Fibroblast of skin of right quadriceps (primary cell): ENCODE measurements at places on chromosomes 3 and 15.
A peak's percentile ranks its signal among the peaks of the same experiment; 100 is the strongest.

- no peak for DNase-seq
Observed at GRCh38 chr3:100756441-100756840, 47.1 kb downstream of the TFG start.

GRCh38 chr3:65245133-65246063 lies 557.6 kb upstream of the ADAMTS9 start:
- peak; percentile 27 for DNase-seq

DNA sequence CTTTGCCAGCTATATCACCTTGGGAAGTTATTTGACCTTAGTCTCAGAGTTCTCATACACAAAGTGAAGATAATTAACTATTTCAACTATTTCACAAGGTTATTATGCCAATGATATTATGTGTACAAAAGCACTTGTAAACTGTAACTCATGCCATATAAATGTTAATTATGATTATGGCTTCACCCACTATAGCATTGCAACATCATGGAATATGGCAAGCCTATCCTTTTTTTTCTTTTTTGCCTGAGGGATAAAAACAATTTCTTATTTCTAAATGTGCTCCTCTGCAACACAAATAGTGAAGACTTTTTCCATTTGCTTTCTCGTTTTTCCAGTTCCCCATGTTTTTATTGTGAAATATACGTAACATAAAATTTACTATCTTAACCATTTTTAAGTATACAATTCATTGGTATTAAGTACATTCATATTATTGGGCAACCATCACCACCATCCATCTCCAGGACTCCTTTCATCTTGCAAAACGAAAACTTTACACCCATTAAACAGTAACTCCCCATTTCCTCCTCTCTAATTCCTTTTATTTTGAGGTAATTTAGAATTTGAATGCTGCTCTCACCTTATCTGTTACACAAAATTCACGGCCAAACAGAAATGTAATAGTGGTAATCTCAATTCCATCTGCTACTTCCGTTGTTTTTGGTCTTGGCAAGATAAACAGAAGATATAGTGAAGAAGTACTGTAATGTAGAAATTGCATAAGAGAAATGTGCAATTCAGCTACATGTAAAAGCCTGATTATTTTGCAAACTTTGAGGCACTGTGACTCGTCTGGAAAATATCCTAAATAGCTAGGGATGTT lies 46.3 kb downstream of the NANOGP8 start:
- DNase-seq: peak; percentile 82

- no peak for DNase-seq
Observed at GRCh38 chr15:61032600-61033286, 196.4 kb downstream of the RORA start.

DNA sequence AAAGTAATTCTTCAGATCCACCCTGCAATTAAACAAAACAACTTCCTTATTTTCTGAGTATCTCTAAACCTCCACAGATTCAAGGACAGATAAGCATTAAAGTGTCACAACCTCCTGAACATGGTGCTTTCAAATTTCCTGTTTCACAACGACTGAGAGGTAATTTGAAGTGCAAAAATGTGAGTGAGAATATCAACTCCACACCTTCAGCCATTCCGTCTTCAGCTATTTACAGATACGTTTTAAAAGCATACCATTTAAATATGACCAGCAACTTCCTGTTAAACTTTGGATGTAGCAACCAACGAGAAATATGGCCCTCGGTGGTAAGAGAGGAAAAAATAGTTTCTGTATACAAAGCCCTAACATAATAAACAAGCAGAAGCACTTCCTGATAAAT lies 32.1 kb upstream of the PCSK6 start:
- DNase-seq: no peak

GRCh38 chr3:184663756-184664155 lies 48.1 kb downstream of the MAGEF1 start:
- DNase-seq: peak; percentile 89

GRCh38 chr3:100695696-100696095 lies 13.6 kb upstream of the TFG start:
- DNase-seq: no peak

GRCh38 chr3:150763841-150764483 lies 993 bp upstream of the SIAH2 start:
- DNase-seq: no peak

DNA sequence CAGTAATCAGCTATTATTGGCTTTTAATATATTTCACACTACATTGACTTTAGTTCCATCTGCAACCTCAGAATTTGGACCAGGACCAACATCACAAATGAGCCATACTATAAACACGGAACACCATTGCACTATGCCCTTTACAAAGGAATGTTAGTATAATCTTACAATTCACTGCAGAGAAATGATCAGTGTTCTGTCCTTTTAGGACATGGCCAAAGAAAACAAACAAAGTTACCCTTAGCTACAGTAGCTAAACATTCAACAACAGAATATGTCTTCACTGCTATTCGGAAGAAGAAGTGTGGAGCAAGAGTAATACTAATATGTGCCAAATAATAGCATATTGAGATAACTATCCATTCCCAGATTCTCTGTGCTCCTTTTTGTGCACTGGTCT lies 90.4 kb downstream of the NAALADL2 start:
- peak; percentile 80 for DNase-seq

DNA sequence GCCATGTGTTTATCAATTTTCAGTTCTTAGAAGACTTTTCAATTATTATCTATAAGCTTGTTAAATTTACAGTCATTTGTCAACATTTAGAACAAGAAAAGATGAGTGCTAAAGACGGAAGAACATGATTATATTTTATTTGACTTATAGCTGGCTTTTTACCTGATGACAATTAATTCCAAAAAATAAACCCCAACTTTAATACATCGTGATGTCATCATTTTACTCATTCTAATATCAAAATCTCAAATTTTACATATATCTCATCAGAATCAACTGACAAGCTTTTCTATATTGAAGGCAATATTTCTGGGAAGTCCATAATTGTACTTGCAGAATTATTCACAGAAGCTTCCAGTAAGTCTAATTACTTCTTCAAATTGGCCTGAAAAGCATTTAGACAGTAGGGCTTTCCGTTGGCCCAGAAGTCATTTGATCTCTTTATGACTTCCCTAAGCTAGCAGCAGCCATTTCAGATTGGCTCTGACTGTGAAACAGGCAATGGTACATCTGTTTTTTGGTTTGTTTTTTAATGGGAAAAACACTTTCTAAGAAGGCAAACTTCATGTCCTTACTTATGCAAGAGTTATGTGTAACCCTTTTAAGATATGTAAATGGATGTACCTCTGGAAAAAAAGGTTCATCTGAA lies 234.7 kb upstream of the PLSCR5 start:
- DNase-seq: no peak

DNA sequence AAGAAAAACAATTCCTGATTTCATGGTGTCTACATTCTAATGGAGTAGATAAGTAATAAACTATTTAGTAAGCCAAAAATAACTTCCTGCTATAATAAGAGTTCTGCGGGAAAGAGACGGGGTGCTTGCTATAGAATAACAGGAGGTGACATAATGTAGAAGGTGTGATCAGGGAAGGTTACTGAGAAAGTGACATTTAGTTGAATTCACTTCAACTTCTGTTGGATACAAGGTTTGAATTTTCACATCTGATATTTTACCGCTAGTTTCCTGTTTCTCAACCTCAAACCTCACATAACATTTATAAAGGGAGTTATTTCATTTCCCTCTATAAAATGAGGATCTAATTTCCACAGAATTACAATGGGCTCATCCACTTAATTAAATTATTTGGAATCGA lies 102.3 kb upstream of the GBE1 start:
- DNase-seq: no peak

GRCh38 chr3:192819001-192819569 lies 91.7 kb upstream of the FGF12 start:
- peak; percentile 77 for DNase-seq

GRCh38 chr3:14216257-14217048 lies 37.8 kb downstream of the LSM3 start:
- peak; percentile 78 for DNase-seq

GRCh38 chr3:27354588-27355203 lies 14.5 kb downstream of the NEK10 start:
- DNase-seq: no peak

GRCh38 chr3:67288466-67289106 lies 290.5 kb downstream of the KBTBD8 start:
- no peak for DNase-seq

- no peak for DNase-seq
Observed at GRCh38 chr3:88528494-88528893, 378.7 kb downstream of the C3orf38 start.

- no peak for DNase-seq
Observed at GRCh38 chr3:26631390-26631738, 8.8 kb downstream of the LRRC3B start.

- DNase-seq: peak; percentile 75
Observed at GRCh38 chr3:9316881-9317361, 45.9 kb upstream of the THUMPD3 start.

GRCh38 chr3:33915796-33916546 lies 117.5 kb downstream of the PDCD6IP start:
- DNase-seq: peak; percentile 24

GRCh38 chr3:58333206-58334012 lies 717 bp downstream of the PXK start:
- DNase-seq: no peak

- DNase-seq: peak; percentile 82
Observed at GRCh38 chr3:111303760-111304159, 232.1 kb downstream of the NECTIN3 start.

DNA sequence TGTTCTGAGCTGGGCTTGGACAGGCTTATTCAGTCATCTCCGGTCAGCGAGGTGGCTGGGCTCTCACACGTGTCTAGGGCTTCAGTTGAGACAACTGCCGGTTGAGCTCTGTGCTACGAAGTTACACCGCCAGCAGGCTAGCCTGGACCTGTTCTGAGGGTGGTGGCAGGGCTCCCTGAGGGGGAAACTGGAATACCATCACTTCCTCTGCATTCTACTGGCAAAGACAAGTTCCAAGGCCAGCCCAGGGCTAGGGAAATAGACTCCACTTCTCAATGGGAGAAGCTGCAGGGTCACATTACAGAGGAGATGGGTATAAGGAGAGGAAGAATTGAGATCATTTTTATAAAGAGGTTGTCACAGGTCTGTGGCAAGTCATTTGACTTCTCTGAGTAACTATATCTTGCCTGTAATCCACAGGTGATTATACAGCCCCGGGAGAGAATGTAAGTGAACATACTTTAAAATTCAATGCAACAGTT lies 106.8 kb upstream of the IL12A start:
- DNase-seq: no peak

DNA sequence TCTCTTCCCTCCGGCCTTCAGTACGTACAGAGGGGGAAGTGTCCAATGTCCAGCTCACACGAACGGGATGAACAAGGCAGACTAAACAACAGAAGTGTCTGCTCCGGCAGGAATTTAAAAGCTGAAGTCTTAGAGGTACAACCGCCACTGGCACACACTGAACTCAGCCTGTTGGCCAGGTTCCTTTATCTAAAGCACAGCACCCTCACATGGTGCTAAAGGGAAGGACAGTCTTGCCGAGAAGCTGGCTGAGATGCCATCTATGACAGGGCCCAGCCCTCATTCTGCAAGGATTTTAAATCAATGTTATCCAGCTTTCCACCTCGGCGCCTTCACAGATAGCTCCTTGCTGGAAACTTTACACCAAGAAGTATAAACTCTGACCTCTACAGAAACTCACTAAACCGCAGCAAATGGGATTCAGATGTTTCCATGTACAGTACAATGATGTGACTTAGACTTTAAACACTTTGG lies 2.8 kb downstream of the ADAMTS17 start:
- peak; percentile 64 for DNase-seq

DNA sequence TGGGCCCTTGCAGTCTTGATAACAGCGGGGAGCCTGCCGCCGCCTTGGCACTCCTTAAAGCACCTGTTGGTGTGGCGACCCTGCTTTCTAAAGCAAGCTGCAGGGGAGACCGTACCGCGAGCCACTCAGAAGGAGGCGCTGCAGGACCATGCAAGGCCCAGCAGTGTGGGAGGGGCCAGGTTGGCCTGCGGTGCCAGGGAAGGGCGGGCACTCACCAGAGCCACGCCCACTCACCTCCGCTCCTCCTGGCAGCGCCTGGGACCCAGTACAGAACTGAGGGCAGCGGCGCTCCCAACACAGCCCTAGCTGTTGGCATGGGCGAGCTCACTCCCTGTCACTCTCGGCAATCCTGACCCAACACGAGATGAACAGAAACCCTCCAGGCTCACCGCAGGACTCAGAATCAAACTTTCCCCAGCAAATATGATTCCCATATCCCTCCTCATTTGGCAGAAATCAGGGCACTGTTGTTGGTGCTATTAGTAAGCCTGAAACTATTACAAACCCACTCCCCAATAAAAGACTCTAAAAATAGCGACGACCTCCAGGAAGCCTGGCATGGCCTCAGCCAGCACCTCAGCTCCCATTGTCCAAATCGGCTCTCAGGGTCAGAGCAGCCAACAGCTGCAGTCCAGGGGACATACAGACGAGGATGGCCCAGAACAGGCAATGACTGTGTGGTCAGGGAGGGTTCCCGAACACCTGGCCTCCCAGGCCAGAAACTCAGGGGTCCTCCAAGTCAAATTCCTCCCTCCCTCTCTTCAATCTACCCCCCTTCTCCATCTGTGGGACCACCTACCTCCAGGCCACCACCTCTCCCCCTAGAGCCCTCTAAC lies 77.2 kb downstream of the TBC1D2B start:
- DNase-seq: peak; percentile 54

- DNase-seq: no peak
Observed at GRCh38 chr3:71219744-71220638, 363.5 kb downstream of the FOXP1 start.

GRCh38 chr3:147509448-147509847 lies 100.3 kb downstream of the ZIC1 start:
- no peak for DNase-seq

- no peak for DNase-seq
Observed at GRCh38 chr3:124837065-124837464, 50.1 kb downstream of the ITGB5 start.

- DNase-seq: no peak
Observed at GRCh38 chr3:113454630-113455029, 13.3 kb upstream of the CFAP44 start.

DNA sequence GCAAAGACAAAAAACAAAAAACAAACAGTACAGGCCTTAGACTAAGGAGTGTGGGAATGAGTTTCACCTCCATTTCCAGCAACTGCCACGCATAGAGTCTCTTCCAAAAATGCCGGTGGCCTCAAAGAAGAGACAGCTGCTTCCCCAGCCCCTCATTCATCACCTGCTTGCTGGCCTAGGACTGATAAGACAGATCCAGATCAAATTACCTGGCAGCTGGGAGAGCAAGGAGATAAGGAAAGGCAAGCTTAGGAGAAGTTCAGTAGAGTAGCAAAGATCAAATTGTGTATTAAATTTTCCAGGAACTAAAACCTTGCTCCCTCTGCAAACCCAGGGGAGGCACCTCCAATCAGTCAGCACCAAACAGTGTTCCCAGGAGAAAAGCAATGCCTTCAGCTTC lies 325.8 kb upstream of the CTNNB1 start:
- DNase-seq: no peak

- DNase-seq: no peak
Observed at GRCh38 chr15:20645956-20646355, 104.4 kb upstream of the GOLGA6L6 start.
